ENCODE measurements at places on chromosomes 3 and 15.

DNA sequence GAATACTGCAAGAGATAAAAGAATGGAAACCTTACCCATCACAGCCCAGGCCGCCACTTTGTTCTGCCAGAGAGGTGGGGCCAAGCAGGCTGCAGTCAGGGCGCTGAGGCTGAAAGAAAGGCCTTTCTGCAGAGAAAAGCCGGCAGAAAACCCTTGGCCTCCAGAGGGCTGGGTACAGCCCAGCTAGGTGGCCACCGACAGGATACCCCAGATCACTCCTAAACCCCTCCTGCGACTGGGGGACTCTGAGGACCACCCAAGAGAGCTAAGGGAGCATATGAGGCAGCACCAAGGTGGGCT lies 69.3 kb downstream of the SMAD6 start:
- H3K36me3 ChIP-seq: peaks cover 4% of the 10 kb centered on the region
- peak overlapping the region; percentile 88 for H3K27ac ChIP-seq
- no peaks in the 10 kb centered on the region for H3K27me3 ChIP-seq
- no peak overlapping the region for H3K4me3 ChIP-seq

- peaks cover 19% of the 10 kb centered on the region for H3K36me3 ChIP-seq
- H3K27me3 ChIP-seq: peaks cover 7% of the 10 kb centered on the region
- H3K27ac ChIP-seq: no peak overlapping the region
- no peak for DNase-seq
- H3K4me1 ChIP-seq: peaks cover 19% of the 10 kb centered on the region
Measured at GRCh38 chr15:101266034-101266433, 11.3 kb downstream of the SELENOS start.

DNA sequence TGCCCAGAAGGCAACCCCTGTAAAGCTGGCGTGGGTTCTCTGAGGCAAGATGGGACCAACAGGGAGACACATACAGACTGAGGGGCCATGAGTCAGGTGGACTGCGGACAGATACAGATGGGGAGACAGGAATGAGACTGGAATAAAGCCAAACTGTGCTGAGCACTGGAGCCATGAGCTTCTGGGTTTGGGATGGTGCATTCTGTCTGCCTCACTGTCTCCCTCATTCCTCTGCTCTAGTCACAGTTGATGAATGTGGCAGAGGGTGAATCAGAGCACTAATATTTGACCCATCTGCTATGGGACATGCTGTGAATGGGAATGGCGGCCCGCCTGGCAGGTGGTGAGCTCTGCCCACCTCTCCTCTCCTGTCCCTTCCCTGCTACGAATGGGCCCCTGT lies 262.9 kb downstream of the EPHB1 start:
- peaks cover 5% of the 10 kb centered on the region for H3K36me3 ChIP-seq
- H3K4me3 ChIP-seq: no peak overlapping the region
- peaks cover 24% of the 10 kb centered on the region for H3K27me3 ChIP-seq
- H3K4me1 ChIP-seq: no peaks in the 10 kb centered on the region
- no peak overlapping the region for H3K27ac ChIP-seq
- no peak for DNase-seq

GRCh38 chr3:156983559-156983958 lies 157.4 kb downstream of the LEKR1 start:
- H3K4me3 ChIP-seq: no peak overlapping the region
- DNase-seq: no peak
- H3K36me3 ChIP-seq: no peaks in the 10 kb centered on the region
- H3K27me3 ChIP-seq: peaks cover 3% of the 10 kb centered on the region

DNA sequence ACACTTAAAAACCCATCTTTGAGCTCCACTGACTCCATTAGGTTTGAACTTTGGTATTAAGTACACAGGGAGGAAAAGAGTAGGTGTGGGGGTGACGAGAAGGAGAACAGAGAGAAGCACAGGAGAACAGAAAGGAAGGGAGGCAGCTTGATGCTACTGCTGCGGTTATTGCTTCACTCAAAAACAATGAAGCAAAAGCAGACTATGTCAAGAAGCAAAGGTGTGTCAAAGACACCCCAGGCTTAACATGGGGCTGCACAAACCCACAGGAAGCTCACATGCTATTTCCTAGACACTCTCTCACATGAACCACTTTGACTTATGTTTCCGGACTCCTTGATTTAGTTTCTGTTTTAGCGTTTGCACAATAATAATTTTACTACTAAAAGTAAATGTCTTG lies 961.0 kb upstream of the CFAP20DC start:
- H3K4me3 ChIP-seq: no peak overlapping the region
- H3K36me3 ChIP-seq: no peaks in the 10 kb centered on the region
- peak overlapping the region; percentile 91 for H3K27ac ChIP-seq
- no peaks in the 10 kb centered on the region for H3K27me3 ChIP-seq
- peaks cover 46% of the 10 kb centered on the region for H3K4me1 ChIP-seq
- no peak for DNase-seq

GRCh38 chr3:53799338-53799865 lies 46.8 kb downstream of the CHDH start:
- H3K4me3 ChIP-seq: no peak overlapping the region
- no peaks in the 10 kb centered on the region for H3K36me3 ChIP-seq
- peaks cover 3% of the 10 kb centered on the region for H3K27me3 ChIP-seq
- peaks cover 9% of the 10 kb centered on the region for H3K4me1 ChIP-seq
- no peak for DNase-seq

- peaks cover 53% of the 10 kb centered on the region for H3K4me1 ChIP-seq
- peaks cover 65% of the 10 kb centered on the region for H3K36me3 ChIP-seq
- H3K27me3 ChIP-seq: no peaks in the 10 kb centered on the region
- peak overlapping the region; percentile 93 for H3K27ac ChIP-seq
- no peak for DNase-seq
Measured at GRCh38 chr15:85581495-85581894, 201.1 kb downstream of the AKAP13 start.

DNA sequence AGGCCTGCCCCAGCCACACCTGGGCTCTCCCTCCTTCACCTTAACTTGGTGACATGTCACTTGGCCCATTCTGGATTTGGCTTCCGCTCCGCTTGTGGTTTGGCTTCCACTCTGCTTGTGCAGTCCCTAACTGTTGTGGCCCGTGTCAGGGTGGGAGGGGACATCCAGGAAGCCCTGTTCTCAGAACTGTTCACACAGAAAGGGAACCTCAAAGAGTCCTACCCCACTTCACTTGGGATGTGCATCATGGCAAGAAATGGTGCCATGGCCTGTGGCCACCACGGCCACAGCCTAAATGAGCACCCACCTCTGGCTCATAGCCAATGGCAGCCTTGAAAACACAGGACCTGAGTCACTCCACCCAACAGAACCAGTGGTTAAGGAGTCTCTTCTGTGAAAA lies 63.4 kb downstream of the CYP19A1 start:
- H3K27ac ChIP-seq: no peak overlapping the region
- H3K27me3 ChIP-seq: peaks cover 17% of the 10 kb centered on the region
- no peaks in the 10 kb centered on the region for H3K36me3 ChIP-seq

GRCh38 chr3:31331278-31331677 lies 201.4 kb upstream of the STT3B start:
- H3K36me3 ChIP-seq: peaks cover 23% of the 10 kb centered on the region
- no peak overlapping the region for H3K27ac ChIP-seq
- no peak overlapping the region for H3K4me3 ChIP-seq
- peaks cover 3% of the 10 kb centered on the region for H3K27me3 ChIP-seq
- DNase-seq: no peak

GRCh38 chr3:37492977-37493471 lies 318.6 kb upstream of the LRRFIP2 start:
- no peak overlapping the region for H3K27ac ChIP-seq
- H3K4me3 ChIP-seq: no peak overlapping the region
- H3K36me3 ChIP-seq: peaks cover 36% of the 10 kb centered on the region
- H3K4me1 ChIP-seq: peaks cover 26% of the 10 kb centered on the region

GRCh38 chr15:48298914-48299313 lies 32.3 kb upstream of the DUT start:
- H3K4me1 ChIP-seq: peaks cover 5% of the 10 kb centered on the region
- no peaks in the 10 kb centered on the region for H3K36me3 ChIP-seq
- no peak for DNase-seq
- no peaks in the 10 kb centered on the region for H3K27me3 ChIP-seq
- no peak overlapping the region for H3K4me3 ChIP-seq
- H3K27ac ChIP-seq: no peak overlapping the region

DNA sequence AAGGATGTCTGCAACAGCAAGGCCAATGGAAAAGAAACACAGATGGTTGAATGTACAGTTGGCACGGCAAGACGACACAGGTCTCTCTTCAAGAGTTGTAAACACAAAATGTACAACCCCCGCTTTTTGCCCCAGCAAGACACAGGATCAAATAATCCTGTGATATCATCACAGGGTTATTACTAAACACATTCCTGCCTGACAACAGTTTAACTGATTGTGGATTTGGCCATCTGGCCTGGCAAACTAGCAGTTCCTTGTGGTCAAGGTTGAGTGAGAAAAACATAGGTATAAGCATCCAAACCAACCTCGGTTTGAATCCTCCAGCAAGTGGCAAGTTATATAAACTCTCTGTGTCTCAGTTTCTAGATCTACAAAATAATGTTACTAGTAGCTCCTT lies 23.4 kb downstream of the PARP16 start:
- no peak overlapping the region for H3K27ac ChIP-seq
- no peak overlapping the region for H3K4me3 ChIP-seq
- H3K27me3 ChIP-seq: peaks cover 3% of the 10 kb centered on the region
- H3K36me3 ChIP-seq: peaks cover 55% of the 10 kb centered on the region

GRCh38 chr15:32853592-32853991 lies 135.8 kb downstream of the GREM1 start:
- peaks cover 34% of the 10 kb centered on the region for H3K36me3 ChIP-seq
- no peak for DNase-seq
- no peak overlapping the region for H3K27ac ChIP-seq
- H3K4me3 ChIP-seq: no peak overlapping the region
- peaks cover 12% of the 10 kb centered on the region for H3K4me1 ChIP-seq

GRCh38 chr15:96564546-96564945 lies 234.0 kb downstream of the NR2F2 start:
- H3K27me3 ChIP-seq: peaks cover 13% of the 10 kb centered on the region
- H3K4me1 ChIP-seq: no peaks in the 10 kb centered on the region
- DNase-seq: no peak
- no peak overlapping the region for H3K4me3 ChIP-seq
- peaks cover 5% of the 10 kb centered on the region for H3K36me3 ChIP-seq
- no peak overlapping the region for H3K27ac ChIP-seq

DNA sequence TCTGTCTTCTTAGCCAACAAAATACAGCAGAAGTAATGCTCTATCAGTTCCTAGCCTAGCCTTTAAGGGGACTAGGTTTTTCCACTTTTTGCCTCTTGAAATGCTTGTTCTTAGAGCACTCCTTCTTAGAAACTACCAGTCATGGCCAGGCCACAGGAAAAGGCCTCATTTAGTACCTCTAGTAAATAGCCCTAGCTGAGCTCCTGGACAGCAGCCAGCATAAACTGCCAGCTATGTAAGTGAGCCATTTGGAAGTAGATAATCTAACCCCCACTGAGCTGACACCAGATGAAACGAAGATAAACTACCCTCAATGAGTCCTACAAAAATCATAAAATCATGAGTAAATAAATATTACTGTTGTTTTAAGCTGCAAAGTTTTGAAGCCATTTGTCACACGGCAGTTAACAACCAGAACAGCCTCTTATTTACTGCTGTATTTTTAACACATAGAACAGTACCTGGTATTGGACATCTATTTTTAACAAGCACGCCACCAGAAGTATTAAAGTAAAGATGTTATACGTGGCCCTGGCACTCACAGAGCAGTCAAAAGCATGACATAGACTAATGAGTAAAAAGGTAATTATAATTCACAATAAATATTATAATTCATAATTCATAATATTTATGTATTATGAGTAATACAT lies 12.0 kb downstream of the TBC1D5 start:
- H3K27me3 ChIP-seq: no peaks in the 10 kb centered on the region
- peaks cover 91% of the 10 kb centered on the region for H3K36me3 ChIP-seq
- DNase-seq: no peak
- no peak overlapping the region for H3K4me3 ChIP-seq
- H3K27ac ChIP-seq: peak overlapping the region; percentile 97
